ENCODE measurements at places on chromosomes 1 and 21.

DNA sequence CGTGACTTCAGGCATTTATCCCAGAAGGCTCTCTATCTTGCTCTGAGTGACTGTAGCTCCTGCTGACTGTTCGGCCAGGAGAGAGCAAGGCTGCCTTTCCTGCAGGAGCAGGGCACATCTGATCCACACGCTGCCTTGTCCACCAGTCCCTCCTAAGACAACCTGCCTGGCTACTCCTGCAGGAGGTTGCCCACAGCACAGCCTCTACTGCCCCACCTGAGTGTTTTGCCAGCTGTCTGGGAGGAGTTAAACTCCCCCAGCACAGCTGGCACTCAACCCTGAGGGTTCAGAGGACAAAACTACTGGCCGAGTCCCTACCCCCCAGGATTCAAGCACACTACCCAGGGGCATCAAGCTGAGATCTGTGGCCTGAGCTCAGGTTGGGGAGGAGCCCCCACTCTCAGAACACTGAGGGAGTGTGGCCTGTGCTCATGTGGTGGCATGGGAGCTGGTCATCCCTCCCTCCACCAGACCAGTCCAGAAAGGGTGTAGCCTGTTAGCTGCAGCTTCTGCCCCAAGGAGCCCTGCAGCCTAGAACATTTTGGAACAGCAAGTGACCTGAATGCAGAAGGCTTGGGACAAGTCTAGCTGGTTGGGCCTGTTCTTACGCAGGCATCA, 237.3 kb downstream of the SLC44A5 start:
- no peak for DNase-seq

DNA sequence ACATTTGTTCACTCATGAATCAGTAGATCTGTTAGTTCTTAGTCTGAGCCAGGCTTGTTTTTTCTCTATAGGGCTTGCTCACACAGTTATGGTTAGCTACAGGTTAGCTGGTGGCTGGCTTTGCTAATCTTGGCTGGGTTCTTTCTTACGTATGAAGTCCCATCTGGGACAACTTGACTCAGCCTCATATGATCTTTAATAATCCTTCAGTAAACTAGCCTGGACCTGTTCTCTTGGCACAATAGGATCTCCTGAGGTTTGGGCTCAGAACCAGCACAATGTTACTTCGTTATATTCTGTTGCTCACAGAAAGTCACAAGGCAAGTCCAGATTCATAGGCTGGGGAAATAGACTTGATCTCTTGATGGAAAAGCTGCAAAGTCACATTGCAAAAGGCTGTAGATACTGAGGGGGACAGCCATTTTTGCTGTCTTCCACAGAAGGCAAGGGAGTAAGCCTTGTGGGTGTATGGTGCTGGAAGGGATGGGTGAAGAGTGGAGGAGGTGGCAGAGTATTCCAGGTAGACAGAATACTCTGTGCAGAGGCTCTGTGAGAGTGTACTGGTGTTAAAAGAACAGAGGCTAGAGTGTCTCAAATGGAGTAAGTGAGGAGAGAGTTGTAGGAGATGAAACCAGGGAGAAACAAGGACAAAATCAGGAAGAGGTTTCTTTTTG, 24.4 kb downstream of the EFCAB7 start:
- no peak for DNase-seq

- DNase-seq: no peak
These were observed 12.1 kb upstream of the OLIG2 start for GRCh38 chr21:33013626-33014025.

DNA sequence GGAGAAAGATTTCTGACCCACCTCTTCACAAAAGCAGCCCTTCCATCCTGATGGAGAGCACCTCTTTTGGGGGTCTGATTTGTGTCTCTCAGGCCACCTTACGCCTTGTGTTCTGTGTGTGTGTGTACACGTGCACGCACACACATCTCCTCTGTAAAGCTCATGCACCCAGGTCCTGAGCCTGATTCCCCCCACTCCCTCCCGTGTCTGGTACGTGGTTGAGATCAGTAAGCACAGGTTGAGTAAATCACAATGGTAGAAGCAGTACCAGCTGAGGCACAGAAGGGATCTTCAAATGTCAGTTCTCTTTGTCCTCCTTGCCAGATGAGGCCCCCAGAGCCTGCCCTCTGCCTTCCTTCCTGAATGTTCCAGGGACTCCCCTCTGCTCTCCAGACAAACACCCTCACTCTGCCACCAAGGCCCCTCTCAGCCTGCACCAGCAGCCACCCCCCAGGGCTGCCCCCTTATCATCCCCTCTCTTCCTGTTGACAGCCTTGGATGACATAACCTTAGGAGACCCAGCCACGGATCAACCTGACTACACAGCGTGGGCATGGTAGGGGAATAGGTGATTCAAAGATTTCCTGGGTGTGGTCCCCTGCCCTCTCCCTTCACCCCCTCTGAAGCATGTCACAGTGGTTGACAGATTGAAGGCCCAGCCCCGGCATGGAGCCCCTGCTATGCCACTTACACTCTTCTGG, 112.8 kb downstream of the HIVEP3 start:
- no peak for DNase-seq

GRCh38 chr1:206587904-206588303, 24.4 kb downstream of the EIF2D start:
- no peak for DNase-seq

Measured in brain (organoid and tissue), 16 donors.